ENCODE measurements at places on chromosomes 6 and 20.

DNA sequence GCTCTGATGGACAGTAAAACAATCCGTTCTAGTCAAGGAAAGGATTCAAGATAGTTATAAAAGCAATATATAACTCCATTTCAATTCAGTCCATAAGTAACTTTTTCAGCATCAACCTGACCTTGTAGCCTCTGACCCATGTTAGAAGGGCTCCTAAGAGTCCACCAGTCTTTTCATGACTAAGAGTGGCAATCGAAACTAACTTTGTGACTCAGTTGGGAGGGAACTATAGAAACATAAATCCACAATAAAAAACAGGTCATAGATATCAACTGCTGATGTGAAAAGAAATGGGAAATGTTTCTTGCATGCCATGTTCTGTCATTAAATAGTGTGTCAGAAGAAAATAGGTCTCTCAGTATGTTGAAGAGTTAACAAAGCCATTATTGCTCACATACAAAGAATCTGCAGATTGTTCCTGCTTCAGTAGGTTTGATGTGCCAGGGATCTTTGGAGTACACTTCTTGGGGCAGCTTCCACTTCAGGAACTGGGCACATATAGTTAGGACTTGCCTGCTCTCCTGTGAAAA, 16.2 kb upstream of the RBL1 start:
- no peak for DNase-seq

GRCh38 chr20:46592580-46593362, 42.3 kb upstream of the OCSTAMP start:
- DNase-seq: no peak

- no peak for DNase-seq
These were observed 25.1 kb downstream of the PARD6B start for GRCh38 chr20:50756447-50756846.

DNA sequence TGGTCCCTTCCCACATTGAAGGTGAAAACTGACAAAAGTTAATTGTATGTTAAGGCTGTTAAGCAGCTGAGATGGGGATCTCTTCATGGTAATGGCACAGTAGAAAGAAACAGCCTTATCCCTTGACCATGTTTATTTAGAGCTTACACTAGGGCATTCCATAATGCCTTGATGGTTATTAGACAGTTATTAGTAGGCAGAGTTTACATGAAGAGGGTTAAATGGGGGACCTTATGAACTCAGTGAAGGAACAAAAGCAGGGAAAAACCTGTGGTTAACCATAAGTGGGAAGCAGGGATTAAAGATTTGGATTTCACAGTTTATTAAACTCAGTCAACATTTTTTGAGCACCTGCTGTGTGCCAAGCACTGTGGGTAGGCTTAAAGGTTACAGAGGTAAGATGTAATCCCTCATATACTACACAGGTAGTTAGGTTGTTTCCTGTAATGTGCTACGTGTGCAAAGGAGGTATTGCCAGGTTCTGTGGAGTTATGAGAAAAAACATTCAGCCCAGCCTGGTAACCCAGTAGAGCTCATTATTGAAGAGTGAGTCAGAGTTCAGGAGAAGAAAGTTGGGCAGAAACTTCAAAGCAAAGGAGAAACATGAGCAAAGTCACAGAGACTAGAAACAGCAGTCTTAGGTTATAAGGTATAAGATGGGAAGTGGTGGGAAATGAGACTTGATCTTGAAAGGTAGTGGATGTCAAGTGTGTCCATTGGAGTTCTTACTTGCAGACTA, 32.3 kb upstream of the GNRH2 start:
- no peak for DNase-seq

- no peak for DNase-seq
These were observed 28.9 kb downstream of the UTRN start for GRCh38 chr6:144314003-144314485.

- no peak for DNase-seq
These were observed 2.7 kb downstream of the KHDRBS2 start for GRCh38 chr6:62283365-62283764.

Data from activated T-cell treated with anti-CD3 and anti-CD28 coated beads for 1 hour (primary cell).